Activated CD8-positive, alpha-beta memory T cell treated with anti-CD3 and anti-CD28 coated beads for 1 hour (primary cell): ENCODE measurements at places on chromosomes 1 and 21.

DNA sequence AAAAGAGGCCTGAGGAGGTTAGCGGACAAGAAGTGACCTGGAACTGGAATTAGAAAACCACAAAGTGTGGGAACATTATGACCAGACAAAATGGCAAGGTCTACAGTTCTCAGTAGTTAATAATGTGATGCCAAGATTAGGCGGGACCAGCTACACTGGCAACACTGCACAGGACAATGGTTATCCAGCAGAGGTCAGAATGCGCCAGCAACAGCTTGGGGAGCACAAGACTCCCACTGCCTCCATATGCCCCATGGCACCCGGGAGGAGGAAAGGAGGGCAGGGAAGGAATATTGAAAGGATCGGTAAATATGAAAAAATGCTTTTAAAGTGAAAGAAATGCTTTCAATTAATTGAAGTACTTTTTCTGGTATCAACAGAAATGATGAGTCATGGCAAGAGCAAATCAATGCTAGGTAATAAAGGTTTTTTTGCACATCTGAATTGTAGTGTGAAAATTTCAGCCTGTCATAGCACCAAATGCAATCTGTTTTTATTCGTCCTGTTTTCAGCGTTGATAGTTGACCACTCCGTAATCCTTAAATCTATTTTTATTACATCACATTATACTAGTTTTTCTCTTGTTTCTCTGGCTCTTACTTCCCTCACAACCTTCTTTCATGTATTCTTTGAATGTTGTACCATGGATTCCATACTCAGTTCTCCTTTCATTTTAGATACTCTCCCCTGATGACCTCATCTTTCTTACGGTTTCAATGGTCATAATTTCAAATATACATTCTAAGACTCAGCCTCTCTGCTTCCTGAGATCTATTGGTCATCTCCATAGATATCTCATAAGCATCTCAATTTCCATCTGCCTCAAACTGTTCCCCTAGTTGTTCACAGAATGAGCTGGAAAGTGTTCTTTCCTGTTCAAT lies 30.7 kb downstream of the VCAM1 start:
- DNase-seq = no peak

- DNase-seq = no peak
Observed at GRCh38 chr1:154533952-154534844, 24.3 kb downstream of the UBE2Q1 start.

- no peak for DNase-seq
Observed at GRCh38 chr1:198623752-198624647, 14.8 kb upstream of the PTPRC start.

GRCh38 chr1:36699113-36699911 lies 216.6 kb upstream of the CSF3R start:
- DNase-seq = no peak

GRCh38 chr1:43522776-43523480 lies 7.8 kb upstream of the PTPRF start:
- DNase-seq = no peak

DNA sequence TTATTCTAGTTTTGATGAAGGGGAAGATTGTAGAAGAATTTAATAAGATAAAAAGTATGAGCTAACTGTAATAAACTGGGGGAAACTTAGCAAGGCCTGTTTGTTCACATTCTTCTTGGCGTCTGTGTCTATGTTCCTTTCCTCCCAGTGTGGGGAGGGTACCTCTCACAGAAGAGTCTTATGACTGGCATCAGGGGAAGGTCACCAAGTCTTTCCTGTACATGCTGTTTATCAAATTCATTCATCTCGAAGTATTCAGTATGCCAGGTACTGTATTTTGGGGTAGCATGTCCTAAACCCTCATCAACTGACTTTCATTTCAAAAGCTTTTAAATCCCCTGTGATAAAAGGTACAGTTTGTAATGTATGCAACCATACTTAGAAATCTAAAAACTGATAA lies 78.4 kb downstream of the HS2ST1 start:
- no peak for DNase-seq

DNA sequence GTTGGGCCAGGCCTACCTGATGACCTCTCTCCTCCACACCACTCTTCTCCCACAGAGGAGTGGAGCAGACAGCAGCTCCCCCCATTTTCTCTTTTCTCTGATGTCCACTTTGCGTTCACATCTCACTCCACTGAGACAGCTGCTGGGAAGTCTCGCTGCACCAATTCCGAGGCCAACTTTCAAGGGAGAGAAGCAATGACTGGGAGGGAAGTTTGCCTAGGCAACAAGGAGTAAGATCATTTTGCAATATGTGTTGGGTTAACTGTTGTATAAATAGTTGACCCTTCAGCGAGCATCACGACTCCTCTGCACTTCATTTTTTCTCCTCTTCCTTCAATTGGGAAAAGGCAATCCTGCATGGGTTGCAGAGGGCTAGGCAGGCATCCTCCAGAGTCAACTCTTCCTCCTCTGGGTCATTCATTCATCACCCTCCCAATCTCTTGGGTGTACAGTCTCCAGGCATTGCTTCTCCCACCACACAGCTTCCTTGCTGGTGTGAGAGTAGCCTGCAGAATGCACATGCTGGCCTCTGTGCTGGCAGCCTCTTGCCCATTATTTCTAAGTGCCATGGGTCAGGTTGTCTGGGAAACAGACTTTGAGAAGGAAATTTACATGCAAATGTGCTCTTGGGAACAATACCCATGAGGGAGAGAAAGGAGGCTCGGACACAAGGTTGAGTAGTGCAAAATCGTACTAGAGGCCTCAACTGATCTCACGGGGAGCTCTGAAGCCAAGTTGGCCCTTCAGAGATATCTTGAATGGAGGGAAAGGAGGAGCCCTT lies 75.8 kb upstream of the BCAR3 start:
- no peak for DNase-seq

DNA sequence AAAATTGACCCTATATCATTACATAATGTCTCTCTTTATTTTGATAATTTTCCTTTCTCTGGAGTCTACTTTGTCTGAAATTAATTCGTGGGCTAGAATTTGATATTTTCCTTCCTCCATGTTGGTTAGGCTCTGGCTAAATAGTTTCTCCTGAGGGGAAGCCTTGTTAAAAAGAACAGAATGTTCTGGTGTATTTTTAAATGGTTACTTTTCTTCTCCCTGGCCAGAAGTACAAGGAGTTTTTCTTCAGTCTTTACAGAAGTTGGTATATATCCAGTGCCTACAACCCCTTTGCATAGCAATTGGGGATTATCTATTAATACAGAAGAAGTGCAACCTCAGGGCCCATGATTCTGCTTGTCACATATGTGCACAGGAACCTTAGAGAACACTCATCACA lies 185.6 kb upstream of the RAB4A start:
- DNase-seq = no peak

GRCh38 chr21:22250355-22250754 lies 1252.1 kb downstream of the NCAM2 start:
- no peak for DNase-seq

- no peak for DNase-seq
Observed at GRCh38 chr1:156480016-156480370, 20.6 kb downstream of the MEF2D start.

DNA sequence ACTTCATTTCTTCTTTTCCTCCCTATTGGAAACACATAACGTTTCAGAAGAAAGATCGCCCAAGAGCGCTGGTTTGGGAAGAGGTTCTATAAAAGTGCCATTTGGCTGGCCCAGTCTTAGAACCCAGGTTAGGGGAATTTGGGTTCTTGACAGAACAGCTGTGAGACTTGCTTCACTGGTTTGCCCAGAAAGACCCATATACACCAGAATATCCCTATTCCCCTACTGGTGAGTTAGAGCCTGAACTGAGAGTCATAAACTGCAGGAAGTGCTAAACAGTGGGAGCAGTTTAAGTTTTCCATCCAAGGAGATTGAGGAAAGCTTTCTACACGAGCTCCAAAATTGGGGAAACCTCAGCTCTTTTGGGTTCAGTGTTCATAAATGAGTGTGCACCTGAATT lies 275.2 kb downstream of the VAV3 start:
- DNase-seq = no peak

DNA sequence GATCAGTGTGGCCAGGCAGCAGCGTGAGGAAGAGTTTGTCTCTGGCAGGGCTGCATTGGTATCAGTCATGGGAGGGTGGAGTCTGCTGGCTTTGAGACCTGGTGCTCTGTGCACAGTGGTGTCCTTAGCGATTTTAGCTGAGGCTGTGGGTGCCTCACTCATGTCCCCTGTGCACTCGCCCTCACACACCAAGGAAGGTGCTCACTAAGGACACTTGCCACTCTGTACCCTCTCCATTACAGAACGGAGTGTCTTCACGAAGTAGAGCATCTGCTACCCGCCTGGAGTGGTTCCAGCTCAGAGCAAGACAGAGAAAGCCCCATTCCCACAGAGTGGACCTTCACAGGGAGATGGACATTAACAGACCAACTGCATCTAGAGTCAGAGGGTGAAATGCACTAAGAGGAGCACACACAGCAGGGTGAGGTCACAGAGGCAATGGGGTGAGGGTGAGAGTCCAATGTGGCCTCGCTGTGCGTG lies 117.9 kb downstream of the MATN1 start:
- DNase-seq = no peak

- no peak for DNase-seq
Observed at GRCh38 chr1:155967341-155968050, 10.9 kb downstream of the ARHGEF2 start.

GRCh38 chr1:11611638-11612327 lies 42.4 kb downstream of the FBXO2 start:
- DNase-seq = no peak

DNA sequence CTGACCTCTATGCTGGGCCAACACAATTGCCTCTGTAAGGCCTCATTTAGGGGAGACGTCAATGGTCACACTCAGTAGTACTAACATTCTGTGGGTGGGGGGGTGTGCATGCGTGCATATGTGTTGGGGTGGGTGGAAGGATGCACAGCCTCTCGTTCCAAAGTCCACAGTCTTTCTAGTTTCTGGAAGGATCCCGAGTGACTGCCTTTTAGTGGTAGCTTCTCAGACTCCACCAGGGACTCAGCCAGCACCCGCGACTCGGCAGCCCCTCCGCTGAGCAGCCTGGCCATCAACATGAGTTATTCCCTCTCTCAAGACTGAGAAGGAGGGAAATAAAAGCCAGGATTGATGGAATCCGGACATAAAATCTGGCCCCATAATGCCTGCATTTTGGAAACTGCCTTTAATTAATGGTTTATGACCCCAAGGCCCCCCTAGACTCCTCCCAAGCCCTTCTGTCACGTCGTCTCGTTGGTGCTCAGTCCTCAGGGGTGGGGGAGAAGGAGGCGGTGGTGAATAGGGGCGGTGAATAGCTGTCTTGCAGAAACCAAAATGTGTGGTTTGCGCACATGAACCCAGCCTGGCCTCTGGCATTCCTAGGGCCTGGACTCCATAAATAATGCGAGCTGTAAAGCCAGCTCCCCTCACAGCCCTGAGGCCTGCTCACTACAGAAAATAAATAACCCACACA lies 65.1 kb upstream of the TMEM51 start:
- no peak for DNase-seq

DNA sequence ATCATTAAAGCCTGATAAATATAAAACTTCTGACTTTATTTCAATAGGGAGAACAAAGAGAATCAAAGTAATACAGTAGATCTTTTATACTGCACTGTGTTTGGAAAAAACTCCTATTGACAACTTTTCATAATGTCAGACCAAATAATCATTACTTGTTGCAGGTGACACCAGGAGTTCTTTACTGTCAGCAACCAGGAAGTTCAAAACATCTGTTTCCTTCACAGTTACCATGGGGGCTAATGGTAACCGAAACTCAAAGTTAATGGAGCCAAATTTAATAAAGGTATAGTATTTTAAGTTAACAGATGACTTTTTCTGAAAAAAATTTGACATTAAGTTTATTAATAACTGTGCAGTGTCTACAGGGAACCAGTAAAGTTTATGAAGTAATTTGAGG lies 10.6 kb downstream of the EFCAB7 start:
- DNase-seq = no peak
